ENCODE measurements at places on chromosomes 2 and 18.

GRCh38 chr2:133654949-133655348, 86.7 kb upstream of the NCKAP5 start:
- H3K4me3 ChIP-seq, result no peak overlapping the region
- no peak for DNase-seq
- H3K36me3 ChIP-seq, result peaks cover 9% of the 10 kb centered on the region
- no peaks in the 10 kb centered on the region for H3K4me1 ChIP-seq
- H3K27ac ChIP-seq, result no peak overlapping the region

GRCh38 chr2:18788592-18788991, 199.2 kb upstream of the NT5C1B start:
- H3K4me3 ChIP-seq, result no peak overlapping the region
- H3K36me3 ChIP-seq, result peaks cover 26% of the 10 kb centered on the region
- no peak for DNase-seq
- peaks cover 64% of the 10 kb centered on the region for H3K4me1 ChIP-seq

GRCh38 chr2:101766871-101767739, 69.6 kb downstream of the MAP4K4 start:
- peaks cover 81% of the 10 kb centered on the region for H3K4me1 ChIP-seq
- H3K27me3 ChIP-seq, result no peaks in the 10 kb centered on the region
- peaks cover 11% of the 10 kb centered on the region for H3K36me3 ChIP-seq
- H3K27ac ChIP-seq, result peak overlapping the region; percentile 83
- no peak for DNase-seq

- H3K4me1 ChIP-seq, result peaks cover 9% of the 10 kb centered on the region
- no peak overlapping the region for H3K4me3 ChIP-seq
- H3K27ac ChIP-seq, result no peak overlapping the region
- H3K27me3 ChIP-seq, result no peaks in the 10 kb centered on the region
- no peaks in the 10 kb centered on the region for H3K36me3 ChIP-seq
Measured at GRCh38 chr2:142585785-142586184, 291.7 kb upstream of the KYNU start.

DNA sequence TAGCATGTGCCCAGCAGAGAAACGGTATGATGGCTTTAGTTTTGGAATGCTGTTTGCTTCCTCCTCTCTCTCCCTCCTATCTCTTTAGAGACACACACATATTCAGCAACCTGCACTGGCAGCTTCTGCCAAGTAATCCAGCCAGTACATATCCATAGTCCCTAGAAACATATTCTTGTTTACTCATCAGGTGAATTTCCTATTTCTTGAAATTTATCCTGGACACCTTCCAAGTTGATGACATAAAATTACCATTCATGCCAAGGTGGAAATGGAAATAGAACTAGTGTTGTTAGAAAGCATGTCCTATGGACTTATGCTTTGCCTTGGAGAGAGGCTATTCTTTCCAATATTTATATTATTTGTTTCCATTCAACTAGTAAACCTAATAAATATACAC, 50.9 kb upstream of the RGPD4 start:
- H3K4me1 ChIP-seq, result peaks cover 52% of the 10 kb centered on the region
- peaks cover 6% of the 10 kb centered on the region for H3K27me3 ChIP-seq
- no peaks in the 10 kb centered on the region for H3K36me3 ChIP-seq
- no peak overlapping the region for H3K4me3 ChIP-seq

GRCh38 chr2:163182764-163183354, 344.3 kb upstream of the KCNH7 start:
- H3K4me3 ChIP-seq, result no peak overlapping the region
- peaks cover 7% of the 10 kb centered on the region for H3K27me3 ChIP-seq
- no peaks in the 10 kb centered on the region for H3K4me1 ChIP-seq
- H3K36me3 ChIP-seq, result no peaks in the 10 kb centered on the region
- no peak overlapping the region for H3K27ac ChIP-seq

- H3K36me3 ChIP-seq, result peaks cover 54% of the 10 kb centered on the region
- peaks cover 6% of the 10 kb centered on the region for H3K27me3 ChIP-seq
- H3K4me1 ChIP-seq, result peaks cover 40% of the 10 kb centered on the region
Measured at GRCh38 chr2:233360771-233361176, 6.5 kb downstream of the DGKD start.

- no peak overlapping the region for H3K4me3 ChIP-seq
- DNase-seq, result no peak
Measured at GRCh38 chr18:7369006-7369405, 138.1 kb downstream of the LRRC30 start.

DNA sequence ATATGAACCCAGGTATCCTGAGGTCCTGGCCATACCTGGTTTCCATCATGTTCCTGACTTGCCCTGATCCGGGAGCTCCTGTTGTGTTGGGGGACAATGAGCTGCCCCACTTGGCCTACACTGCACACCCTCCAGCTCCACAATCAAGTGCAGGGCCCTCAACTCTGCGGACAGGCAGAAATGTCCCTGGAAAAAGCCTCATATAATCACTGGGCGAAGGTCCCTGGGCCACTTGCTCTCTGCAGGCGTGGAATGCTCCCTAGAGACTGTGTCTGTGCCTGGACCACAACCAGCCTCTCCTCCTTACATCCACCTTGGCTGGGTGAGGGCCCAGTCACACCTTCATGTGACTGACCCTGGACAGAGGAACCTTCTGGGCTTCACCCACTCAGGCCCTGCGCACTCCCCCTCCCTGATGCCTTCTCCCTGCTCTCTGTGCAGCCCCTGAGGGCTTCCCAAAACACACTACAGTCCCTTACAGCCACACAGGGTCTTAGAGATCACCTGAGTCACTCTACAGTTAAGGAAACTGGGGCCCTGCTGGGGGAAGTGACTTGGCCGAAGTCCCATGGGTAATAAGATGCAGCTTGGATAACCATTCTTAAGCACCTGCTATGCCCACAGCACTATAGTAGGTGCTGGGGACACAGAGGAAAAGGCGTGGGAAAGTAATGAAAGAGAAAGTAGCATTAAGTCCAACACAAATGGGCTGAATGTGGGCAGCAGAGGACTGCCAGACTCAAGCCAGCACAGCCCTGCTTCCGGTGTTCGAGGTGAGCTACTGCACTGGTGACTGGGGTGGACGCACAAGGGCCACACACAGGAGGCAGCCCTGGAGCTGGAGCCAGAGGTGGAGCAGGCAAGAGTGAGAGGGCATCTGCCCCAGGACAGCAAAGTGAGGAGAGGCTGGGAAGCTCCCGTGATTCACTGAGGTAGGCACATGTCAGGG, 9.8 kb downstream of the BOLA3 start:
- H3K4me1 ChIP-seq, result peaks cover 6% of the 10 kb centered on the region
- H3K27me3 ChIP-seq, result no peaks in the 10 kb centered on the region
- H3K27ac ChIP-seq, result peak overlapping the region; percentile 38
- no peak overlapping the region for H3K4me3 ChIP-seq
- no peak for DNase-seq
- peaks cover 58% of the 10 kb centered on the region for H3K36me3 ChIP-seq

GRCh38 chr2:151040039-151040438, 221.6 kb downstream of the RBM43 start:
- H3K27ac ChIP-seq, result no peak overlapping the region
- DNase-seq, result no peak

- H3K27ac ChIP-seq, result peak overlapping the region; percentile 29
- H3K27me3 ChIP-seq, result peaks cover 45% of the 10 kb centered on the region
- H3K4me3 ChIP-seq, result no peak overlapping the region
- H3K4me1 ChIP-seq, result peaks cover 51% of the 10 kb centered on the region
- no peaks in the 10 kb centered on the region for H3K36me3 ChIP-seq
Measured at GRCh38 chr2:121037480-121037879, 247.5 kb downstream of the TFCP2L1 start.

- no peak overlapping the region for H3K4me3 ChIP-seq
- H3K4me1 ChIP-seq, result no peaks in the 10 kb centered on the region
- no peak for DNase-seq
- peaks cover 20% of the 10 kb centered on the region for H3K27me3 ChIP-seq
Measured at GRCh38 chr2:72057308-72057707, 90.4 kb downstream of the CYP26B1 start.

- peak; percentile 46 for DNase-seq
- no peaks in the 10 kb centered on the region for H3K36me3 ChIP-seq
- H3K27me3 ChIP-seq, result peaks cover 3% of the 10 kb centered on the region
- H3K4me3 ChIP-seq, result no peak overlapping the region
- H3K4me1 ChIP-seq, result peaks cover 6% of the 10 kb centered on the region
Measured at GRCh38 chr2:75466708-75467311, 93.9 kb downstream of the EVA1A start.

DNA sequence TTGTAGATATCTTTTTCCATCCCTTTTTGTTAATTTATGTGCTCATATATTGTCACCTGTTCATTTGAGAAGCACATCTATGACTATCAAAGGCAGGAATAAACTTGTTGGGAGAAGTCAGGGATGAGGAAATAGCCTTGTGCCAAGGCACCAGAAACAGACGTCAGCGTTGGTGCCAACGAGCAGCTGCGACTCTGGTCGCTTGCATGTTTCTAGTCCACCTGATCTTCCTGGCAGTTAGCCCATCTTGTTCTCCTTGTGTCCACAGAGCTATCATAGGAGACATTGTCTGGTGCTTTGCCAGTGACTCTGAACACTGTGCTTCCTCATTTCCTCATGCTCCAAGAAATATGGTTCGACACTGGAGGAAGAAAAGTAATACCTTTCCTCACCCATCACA, 374.4 kb downstream of the PTPRM start:
- no peak for DNase-seq
- peak overlapping the region; percentile 80 for H3K27ac ChIP-seq
- no peaks in the 10 kb centered on the region for H3K36me3 ChIP-seq
- no peaks in the 10 kb centered on the region for H3K27me3 ChIP-seq
- peaks cover 35% of the 10 kb centered on the region for H3K4me1 ChIP-seq

GRCh38 chr2:225025917-225026571, 16.2 kb downstream of the DOCK10 start:
- H3K27me3 ChIP-seq, result peaks cover 5% of the 10 kb centered on the region
- H3K4me3 ChIP-seq, result no peak overlapping the region
- peaks cover 4% of the 10 kb centered on the region for H3K4me1 ChIP-seq
- no peak for DNase-seq

DNA sequence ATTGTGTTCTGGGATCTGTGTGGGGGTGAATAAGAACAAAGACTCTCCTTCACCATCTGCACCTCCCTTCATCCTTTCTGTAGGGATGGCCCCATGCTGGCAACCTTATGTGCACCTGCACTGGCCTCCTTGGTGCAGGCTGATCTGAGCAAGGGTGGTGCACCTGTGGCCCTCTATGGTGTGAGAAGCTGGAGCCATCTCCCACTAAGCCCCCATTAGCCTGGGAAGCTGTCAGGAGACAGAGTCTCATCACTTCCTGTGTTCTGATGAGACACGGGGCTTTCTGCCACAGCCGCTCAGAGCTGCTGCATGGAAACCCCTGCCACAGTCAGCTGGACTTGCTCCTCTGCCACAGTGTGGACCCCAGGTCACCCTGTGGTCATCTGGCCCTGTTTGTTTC, 565.3 kb upstream of the SALL3 start:
- peaks cover 6% of the 10 kb centered on the region for H3K27me3 ChIP-seq
- DNase-seq, result no peak
- H3K4me3 ChIP-seq, result no peak overlapping the region
- peaks cover 6% of the 10 kb centered on the region for H3K4me1 ChIP-seq
- H3K36me3 ChIP-seq, result no peaks in the 10 kb centered on the region

GRCh38 chr2:17104454-17104853, 413.8 kb downstream of the RAD51AP2 start:
- no peak overlapping the region for H3K27ac ChIP-seq
- H3K27me3 ChIP-seq, result peaks cover 6% of the 10 kb centered on the region
- no peak overlapping the region for H3K4me3 ChIP-seq
- H3K36me3 ChIP-seq, result no peaks in the 10 kb centered on the region
- DNase-seq, result no peak

GRCh38 chr2:241820625-241821384, 11.8 kb downstream of the NEU4 start:
- peaks cover 24% of the 10 kb centered on the region for H3K27me3 ChIP-seq
- peaks cover 35% of the 10 kb centered on the region for H3K4me1 ChIP-seq
- H3K4me3 ChIP-seq, result no peak overlapping the region
- no peak for DNase-seq
- peak overlapping the region; percentile 59 for H3K27ac ChIP-seq
- peaks cover 5% of the 10 kb centered on the region for H3K36me3 ChIP-seq

All from nephron progenitor cell (in vitro differentiated cells).